Lung (tissue), 17 donors: ENCODE measurements at places on chromosomes 4 and X. TPM values are rescaled to one million over a fixed set of nuclear protein-coding genes. Genes with fewer than 3 reads are reported as not detected.

- no peak for DNase-seq
These were observed 232.0 kb downstream of the KCNIP4 start for GRCh38 chr4:21716531-21716930.

DNA sequence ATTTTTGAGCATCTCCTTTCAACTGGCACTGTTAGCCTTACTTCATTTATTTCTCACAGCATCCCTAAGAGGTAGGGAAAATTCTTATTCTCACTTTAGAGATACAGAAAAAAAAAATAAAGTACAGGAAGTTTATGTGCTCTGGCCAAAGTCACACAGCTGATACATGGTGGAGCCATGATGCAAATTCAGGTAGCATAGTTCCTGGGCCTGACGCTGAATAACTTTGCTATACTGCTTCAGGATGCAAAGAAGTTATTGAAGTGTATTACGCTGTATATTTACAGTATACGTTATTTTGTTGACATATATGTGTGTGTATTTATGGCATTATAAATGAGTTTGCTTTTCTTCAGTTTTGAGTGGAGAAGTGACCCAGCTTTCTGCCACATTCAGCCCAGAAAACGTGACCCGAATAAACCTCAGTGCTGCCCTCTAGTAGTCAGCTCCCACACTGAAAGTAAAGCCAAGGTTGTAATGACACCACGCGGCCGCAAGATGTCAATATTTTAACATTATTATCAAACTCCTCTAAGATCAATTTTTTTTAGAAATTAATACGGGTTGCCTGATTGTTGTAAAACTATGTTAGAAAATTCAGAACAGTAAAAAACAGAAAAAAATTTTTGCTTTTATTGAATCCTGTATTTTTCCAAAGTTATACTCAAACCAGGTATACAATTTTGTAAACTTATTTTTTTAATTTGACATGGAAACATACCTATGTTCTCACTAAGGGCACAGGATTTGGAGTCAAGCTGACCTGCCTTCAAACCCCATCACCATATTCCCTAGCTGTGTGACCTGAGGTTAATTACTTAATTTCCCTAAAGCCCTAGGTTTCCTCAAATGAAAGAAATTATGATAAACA, 3.8 kb upstream of the GUCY2F start:
- DNase-seq, result peak; percentile 74

DNA sequence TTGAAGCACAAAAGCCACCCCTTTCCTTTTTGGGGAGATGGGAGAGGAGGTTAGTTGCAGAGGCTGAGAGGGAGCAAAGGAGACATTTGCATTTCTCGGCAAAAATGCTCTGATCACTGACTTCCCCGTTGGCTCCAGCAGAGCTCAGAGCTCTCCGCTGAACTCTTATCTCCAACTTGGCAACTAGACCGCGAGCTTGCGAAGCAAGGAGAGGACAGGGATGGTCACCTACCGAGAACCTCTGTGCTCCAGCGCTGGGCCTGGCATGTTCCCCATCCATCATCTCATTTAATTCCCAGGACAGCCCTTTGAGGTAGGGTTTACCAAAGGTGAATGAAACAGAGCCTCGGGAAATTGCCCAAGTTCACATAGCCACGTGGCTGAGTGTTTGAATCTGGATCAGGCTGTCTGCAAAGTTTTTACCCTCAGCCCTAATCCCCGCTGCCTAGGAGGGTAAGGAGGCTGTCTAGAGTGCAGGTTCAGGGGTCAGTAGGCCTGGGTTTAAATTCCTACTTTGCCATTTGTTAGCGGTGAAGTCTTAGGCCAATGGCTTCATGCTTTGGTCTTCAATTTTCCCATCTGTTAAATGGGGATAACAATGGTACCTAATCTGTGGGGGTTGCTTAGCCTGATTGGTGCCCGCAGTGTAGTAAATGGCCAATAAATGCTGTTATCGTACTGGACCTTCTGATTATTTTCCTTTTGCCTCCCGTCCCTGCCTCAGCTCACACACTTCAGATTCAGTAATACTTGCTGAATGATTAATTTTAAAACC, 3.8 kb upstream of the CITED1 start:
- DNase-seq, result no peak

DNA sequence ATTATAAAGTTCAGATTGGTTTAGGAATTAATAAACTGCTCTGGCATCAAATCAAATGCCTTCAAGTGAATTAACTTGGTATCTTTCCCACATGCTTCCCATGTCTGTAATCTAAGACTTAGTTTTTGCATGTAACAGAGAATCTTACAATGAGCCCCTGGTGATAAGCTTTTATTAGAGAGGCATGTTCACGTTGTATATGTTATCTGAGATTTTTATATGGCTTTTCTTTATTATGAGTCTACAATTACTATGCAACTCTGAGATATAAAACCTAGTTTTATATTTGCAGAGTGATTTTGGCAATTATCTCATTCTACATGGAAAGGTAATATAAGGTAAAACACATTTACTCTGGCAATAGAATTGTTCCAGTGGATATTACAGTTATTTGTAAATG, 1578.4 kb upstream of the IGFBP7 start:
- no peak for DNase-seq

DNA sequence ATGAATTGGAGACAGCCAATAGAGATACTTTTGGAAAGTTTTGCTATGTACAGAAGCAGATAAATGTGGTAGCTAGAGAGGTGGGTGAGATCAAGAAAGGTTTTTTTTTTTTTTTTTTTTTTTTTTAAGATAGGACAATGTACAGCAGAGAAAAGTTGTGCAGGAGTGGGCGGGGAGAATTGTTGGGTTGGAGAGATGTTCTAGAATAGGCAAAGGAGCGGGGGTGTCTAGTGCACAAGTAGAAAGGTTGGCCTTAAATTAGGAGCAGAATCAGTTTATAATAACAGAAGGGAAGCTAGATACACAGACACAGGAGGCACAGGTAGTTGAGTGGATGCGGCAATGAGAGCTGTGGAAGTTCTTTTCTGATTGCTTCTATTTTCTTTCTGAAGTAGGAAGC, 66.2 kb upstream of the PGK1 start:
- DNase-seq, result no peak

GRCh38 chr4:143025081-143025704, 159.5 kb upstream of the USP38 start:
- DNase-seq, result peak; percentile 54

GRCh38 chrX:150482537-150483206, 85.7 kb upstream of the MTM1 start:
- no peak for DNase-seq

GRCh38 chr4:47705326-47705981, 132.4 kb downstream of the CORIN start:
- DNase-seq, result peak; percentile 11

NWD2 gene
- not detected for total RNA-seq

NPY1R gene
- 1.0 TPM for total RNA-seq
